ENCODE measurements at places on chromosomes 3 and 15. TPM values are rescaled to one million over a fixed set of nuclear protein-coding genes. Genes with fewer than 3 reads are reported as not detected.
A peak's percentile ranks its signal among the peaks of the same experiment; 100 is the strongest.

GRCh38 chr3:158717576-158717975 is 14.7 kb downstream of the RARRES1 start:
- no peak for DNase-seq

DNA sequence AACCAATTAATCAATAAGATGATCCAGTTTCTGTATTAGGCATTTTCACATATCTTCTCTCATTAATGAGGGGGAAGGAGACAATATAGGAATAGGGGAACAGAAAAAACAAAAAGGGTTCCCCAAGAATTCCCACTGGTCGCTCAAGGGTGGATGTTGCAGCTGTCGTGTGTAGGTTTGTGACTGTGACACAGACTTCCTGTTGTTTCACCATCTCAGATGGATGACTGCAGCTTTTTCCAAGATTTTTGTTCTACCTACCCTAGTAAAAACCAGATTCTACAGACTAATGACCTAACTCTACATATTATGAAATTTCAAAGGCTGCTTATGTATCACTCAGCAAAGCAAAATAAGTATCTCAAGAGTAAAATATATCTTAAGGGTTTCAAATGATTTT is 73.7 kb upstream of the MB21D2 start:
- DNase-seq, result no peak

GRCh38 chr3:70108072-70108471 is 108.5 kb downstream of the SAMMSON start:
- no peak for DNase-seq

DNA sequence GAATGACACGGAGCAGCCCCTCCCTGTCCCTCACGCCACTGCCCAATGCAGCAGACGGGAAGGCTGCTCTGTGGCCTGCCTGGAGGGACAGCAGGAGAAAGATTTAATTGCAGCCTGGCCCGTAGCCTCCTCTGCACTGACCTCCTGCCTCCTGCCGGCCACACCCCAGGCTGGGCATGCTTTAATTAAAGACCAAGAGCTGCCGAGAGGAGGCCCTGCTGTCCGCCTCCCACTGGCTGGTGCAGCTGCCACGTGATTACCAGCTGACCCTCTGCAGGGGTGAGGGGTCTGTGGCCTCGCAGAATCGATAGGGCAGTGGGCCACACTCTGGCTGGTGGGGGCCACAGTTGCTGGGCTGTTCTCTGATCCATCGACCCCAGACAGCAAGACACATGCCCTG is 100.2 kb upstream of the PRR23E start:
- no peak for DNase-seq

- no peak for DNase-seq
Measured at GRCh38 chr15:69606144-69606543, 153.5 kb downstream of the RPLP1 start.

DNA sequence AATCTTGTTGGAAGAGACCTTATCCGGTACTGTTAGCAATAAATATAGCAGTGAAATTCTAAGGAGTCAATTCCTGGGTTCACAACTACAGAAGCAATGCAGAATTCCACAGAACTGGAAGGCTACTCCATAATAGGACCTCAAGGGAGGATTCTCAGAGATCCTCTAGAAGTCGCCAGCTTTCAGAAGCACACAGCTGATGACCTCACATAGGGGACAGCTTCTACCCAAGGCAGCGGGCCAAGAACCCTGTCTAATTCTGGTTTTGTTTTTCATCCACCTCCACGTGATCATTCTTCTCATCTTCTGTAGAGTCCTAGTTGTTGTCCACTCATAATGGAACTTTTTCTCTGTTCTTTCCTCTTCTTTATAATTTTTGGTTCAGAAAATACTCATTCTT is 99.4 kb downstream of the ERC2 start:
- no peak for DNase-seq

DNA sequence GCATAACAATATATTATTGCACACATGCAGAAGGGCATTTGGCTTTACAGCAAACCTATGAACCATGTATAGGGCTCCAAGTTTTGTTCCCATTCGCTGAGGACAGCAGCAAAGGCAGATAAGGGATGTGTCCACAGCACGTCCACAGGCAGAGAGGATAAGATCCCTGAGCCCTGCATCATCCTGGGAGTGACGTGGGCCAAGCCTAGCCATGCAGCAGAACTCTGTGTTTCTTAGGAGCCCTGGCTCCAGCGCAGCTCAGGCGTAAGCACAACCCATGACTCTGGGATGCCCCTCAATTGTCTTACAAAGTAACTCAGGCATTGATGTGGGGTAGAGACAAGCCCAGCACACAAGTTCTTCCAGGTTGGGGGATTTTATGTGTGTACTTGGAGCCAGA is 194.3 kb upstream of the CTDSPL start:
- no peak for DNase-seq

The COL6A6 gene
- polyA plus RNA-seq, result 1.4 TPM

DNA sequence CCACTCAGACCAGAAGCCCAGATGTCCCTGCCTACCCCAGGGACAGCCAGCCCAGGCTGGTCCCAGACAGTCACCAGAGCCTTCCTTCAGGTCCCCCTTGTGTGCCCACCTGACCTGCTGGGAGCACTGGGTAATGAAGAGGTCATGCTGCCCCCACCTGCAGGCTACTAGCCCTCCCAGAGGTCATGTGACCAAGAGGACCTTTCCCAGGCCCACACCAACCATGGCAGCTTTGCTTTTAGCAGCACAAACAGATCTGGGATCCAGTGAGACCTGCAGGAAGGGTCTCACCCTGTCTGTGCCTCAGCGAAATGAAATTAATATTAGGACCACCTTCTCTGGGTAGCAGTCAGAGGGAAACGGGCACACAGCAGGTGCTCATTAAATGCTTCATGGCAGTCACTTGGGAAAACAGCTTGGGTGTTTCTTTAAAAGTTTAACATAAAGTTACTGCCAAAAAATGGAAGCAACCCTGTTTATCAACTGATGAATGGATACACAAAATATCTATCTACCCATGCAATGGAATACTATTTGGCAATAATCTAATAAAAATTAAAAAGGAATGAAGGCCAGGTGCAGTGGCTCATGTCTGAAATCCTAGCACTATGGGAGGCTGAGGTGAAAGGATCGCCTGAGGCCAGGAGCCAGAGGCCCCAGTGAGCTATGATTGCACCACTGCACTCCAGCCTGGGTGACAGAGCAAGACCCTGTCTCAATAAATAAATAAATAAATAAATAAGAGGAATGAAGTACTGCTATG is 43.7 kb downstream of the DNAJB8 start:
- DNase-seq, result no peak

The RLBP1 gene
- not detected for polyA plus RNA-seq

- DNase-seq, result no peak
Measured at GRCh38 chr3:177906126-177906511, 630.1 kb upstream of the KCNMB2 start.

DNA sequence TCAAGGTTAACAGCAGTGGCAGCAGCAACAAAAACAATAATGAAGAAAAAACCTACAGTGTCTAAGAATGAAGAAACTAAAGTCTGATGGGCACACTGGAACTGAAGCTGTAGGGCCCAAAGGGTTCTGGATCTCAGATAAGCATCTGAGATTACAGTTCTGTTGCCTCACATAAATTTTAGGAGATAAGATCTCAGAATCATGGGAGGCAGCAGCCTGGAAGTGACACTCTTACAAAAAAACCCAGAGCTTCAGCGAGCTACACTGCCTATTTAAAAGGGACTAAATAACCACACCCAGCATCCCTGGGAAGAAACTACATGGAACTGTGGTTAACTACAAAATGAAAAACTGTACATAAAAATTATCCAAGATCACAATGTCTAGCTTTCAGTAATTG is 61.2 kb downstream of the PLD1 start:
- DNase-seq, result no peak

DNA sequence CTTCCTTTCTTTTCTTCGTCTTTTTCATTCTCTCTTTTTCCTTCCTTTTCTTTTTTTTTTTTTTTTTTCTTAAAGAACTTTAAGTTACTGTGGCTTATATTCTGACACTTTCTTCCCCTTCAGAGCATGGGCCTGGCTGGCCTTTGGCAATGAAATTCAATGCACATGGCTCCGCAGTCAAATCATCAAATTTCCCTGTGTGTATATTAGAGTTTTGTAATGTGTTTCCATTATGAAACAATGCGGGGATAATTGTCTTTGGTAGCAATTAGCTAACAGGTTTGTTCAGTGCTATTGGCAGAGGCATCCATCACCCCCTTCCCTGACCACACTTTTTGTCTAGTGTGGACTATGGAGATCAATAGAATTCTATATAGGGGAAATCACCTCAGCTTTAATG is 80.5 kb downstream of the CDIN1 start:
- no peak for DNase-seq

DNA sequence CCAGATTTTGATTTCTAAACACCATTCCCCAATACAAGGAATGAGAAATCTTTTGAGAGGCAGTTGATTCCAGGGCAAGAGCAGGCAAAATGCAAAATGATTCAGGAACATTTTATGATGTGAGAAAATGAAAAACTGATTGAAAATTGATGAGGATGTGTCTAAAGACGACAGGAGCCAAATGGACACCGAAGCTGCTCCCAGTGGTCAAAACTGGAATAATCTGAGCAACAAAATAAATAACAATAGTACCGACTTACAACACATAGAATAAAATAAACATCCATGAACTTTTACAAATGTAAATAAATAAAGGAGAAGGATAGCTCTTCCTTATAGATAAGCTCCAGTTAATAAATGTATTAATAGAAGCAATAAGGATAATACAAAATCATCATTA is 186.8 kb downstream of the OCA2 start:
- no peak for DNase-seq

The PLA1A gene
- polyA plus RNA-seq, result 7.6 TPM

DNA sequence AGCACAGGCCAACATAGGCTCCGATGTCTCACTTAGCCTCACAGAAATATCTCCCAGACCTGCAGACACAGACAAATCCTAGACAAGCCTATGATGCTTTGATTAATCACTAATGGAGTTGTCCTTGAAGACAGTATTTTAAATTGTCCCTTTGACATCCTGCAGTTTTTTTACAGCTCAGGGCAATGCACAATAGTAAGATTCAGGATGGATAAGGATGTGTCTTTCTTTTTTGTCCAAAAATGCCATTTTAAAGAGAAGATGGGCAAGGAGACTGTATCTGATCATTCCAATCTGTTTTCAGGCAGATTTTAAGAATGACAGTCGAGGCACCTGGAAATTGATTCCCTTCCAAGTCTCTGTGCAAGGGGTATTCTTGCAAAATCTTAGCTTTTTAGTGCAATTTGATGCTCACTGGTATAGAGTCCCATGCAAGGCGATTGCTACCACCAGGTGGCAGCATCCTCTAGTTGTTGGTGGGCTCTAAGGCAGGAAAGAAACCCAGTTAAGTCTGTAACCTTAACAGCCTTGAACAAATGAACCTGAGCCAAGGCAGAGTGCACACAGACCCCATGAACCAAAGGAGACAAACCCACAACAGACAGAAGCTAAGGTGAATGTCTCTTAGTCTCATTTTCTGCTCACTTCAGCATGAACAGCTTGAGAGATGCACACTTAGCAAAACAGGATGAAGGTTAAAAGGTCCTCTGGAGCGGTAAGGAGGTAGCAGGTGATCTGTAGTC is 51.2 kb upstream of the MINAR1 start:
- peak; percentile 55 for DNase-seq

The CCDC191 gene
- 6.8 TPM for polyA plus RNA-seq

The CCR3 gene
- polyA plus RNA-seq, result 0.27 TPM

The DLEC1 gene
- 0.89 TPM for polyA plus RNA-seq

The GJD2 gene
- not detected for polyA plus RNA-seq

DNA sequence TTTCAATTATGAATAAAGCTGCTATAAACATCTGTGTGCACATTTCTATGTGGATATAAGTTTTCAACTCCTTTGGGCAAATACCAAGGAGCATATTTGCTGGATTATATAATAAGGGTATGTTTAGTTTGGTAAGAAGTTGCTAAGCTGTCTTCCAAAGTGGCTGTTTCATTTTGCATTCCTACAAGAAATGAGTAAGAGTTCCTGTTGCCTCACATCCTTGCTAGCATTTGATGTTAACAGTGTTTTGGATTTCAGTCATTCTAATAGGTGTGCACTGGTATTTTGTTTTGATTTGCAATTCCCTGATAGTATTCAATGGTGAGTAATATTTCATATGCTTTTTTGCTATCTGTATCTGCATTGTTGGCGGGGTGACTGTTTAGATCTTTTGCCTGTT is 120.7 kb upstream of the MDFIC2 start:
- DNase-seq, result no peak

DNA sequence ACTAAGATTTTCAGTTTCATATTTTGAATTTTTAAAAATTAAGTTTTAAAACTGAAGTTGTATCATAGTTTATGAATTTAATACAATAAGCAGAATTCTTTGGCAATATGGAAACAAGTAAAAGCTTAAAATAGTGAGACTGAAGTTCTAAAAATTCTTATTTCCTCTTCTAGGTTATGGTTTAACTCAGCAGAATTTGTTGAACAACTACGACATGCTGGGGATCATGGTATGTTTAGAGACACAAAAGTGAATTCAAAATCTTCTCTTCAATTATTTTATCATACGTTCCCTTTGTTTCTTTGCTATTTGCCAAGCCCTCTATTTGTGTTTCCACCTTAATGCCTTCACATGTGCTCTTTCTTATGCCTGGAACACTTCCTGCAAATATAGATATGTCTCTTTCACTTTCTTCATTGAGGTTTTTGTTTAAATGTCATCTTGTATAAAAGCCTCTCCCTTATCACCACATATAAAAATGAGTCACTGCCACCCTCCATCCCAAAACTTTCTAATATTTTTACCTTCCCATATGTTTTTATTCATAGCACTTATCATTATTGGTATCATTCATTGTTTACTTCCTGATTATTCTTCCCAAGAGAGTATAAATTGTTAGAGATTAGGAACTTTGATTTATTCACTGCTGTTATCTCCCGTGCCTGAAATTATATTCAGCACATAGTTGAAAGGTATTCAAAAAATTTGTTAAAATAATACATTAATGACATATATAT is 6.4 kb downstream of the SUCNR1 start:
- no peak for DNase-seq

The LMAN1L gene
- polyA plus RNA-seq, result not detected

- no peak for DNase-seq
Measured at GRCh38 chr15:85624291-85624801, 170.4 kb downstream of the KLHL25 start.

DNA sequence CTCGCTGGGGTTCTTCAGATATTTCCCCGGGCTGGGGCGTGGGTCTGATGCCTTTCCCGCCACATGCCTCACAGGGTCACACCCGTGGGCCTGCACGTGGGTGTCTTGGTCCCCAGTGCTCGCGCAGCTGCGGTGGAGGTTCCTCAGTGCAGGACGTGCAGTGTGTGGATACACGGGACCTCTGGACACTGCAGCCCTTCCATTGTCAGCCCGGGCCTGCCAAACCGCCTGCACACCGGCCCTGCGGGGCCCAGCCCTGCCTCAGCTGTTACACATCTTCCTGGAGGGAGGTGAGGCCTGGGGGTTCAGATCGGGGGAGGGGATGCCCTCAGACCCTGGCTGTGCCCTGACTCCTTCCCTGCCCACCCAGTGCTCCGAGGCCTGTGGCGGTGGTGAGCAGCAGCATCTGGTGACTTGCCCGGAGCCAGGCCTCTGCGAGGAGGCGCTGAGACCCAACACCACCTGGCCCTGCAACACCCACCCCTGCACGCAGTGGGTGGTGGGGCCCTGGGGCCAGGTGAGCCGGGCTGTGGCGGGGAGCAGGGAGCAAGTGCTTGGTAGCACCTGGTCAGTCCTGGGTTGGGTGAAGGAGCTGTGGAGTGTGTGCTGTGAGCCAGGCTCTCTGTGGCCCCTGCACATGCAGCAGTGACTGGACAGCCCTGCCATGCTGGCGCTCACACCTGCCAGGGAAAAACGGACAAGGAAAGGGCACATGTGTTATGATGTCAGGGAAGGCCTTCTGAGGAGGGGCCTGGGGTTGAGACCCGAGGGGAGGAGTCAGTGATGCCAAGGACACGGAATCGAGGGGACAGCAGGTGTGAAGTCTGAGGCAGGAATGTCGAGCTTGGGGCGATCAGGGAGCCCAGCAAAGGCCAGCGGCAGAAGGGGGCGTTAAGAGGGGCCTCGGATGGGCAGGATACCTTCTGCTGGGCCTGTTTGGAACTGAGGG is 88.9 kb downstream of the TBC1D2B start:
- DNase-seq, result no peak

Data from left renal pelvis (tissue), 4 donors.